ENCODE measurements at places on chromosomes 6 and 20.

DNA sequence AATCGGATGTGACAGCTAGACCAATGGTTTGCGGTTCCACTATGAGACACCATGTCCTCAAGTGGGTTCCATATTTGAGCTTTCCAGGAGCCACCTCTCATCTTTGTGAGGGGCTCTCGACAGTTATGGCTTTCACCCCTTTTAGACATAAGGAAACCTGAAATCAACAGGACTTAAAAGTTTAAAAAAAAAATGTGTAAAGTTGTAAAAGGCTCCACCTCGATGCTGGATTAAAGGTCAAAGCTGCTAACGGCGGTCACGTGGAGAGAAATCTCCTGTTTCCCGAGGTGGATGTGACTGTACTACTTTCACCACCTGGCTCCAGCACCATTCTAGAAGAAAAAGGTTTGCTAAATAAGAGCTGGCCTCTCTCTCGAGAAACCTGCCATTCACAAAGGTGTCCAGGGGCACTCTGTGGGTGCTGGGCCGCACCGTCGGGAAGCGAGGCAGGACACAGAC lies 542 bp downstream of the ATP5F1E start:
- peak overlapping the region; percentile 62 for H3K4me3 ChIP-seq
- peaks cover 21% of the 10 kb centered on the region for H3K36me3 ChIP-seq
- peaks cover 44% of the 10 kb centered on the region for H3K4me1 ChIP-seq
- H3K27me3 ChIP-seq: no peaks in the 10 kb centered on the region
- DNase-seq: no peak

DNA sequence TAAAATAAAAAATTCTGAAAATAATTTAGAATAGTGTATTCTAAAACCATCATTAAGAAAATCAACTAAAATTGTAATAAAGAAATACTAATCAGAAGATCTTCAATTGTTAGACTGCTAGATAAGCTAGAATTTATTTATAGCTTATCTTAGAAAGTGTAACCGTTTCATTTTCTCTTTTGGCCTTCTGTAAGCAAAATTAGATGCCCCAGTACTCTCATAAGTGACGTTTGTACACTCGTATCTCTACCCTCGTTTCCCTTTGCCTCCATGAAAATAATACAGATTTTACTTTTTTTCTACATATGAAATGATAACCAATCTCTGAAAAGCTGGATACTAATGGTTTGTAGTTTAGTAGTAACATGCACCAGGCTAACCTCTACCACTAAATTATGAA lies 19.8 kb downstream of the DSE start:
- no peak for DNase-seq
- no peak overlapping the region for H3K4me3 ChIP-seq
- H3K4me1 ChIP-seq: peaks cover 8% of the 10 kb centered on the region
- H3K36me3 ChIP-seq: no peaks in the 10 kb centered on the region
- H3K27ac ChIP-seq: no peak overlapping the region
- no peaks in the 10 kb centered on the region for H3K27me3 ChIP-seq

- DNase-seq: no peak
- H3K27me3 ChIP-seq: no peaks in the 10 kb centered on the region
- no peaks in the 10 kb centered on the region for H3K4me1 ChIP-seq
- H3K4me3 ChIP-seq: no peak overlapping the region
- H3K27ac ChIP-seq: no peak overlapping the region
Observed at GRCh38 chr20:24129641-24130040, 141.1 kb upstream of the GGTLC1 start.

DNA sequence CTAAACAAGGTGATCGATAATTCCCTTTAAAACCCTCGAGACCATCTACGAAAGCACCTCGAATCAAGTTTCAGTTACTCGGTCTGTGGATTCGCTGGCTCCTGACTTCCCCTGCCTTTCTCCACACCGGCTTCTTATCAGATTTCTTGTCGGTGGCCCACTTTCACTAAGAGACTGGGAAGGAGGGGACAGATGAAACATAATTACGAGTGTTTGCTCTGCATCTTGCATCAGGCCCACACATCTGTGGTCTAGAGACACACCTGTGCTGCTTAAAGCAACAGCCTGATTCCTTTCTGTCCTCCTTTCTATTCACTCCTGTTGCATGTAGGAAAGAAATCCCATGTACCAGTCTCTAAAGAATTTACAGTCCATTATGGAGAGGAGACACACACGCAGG lies 37.7 kb downstream of the INSM1 start:
- H3K4me3 ChIP-seq: no peak overlapping the region
- no peaks in the 10 kb centered on the region for H3K4me1 ChIP-seq
- no peak for DNase-seq
- no peaks in the 10 kb centered on the region for H3K27me3 ChIP-seq
- H3K27ac ChIP-seq: no peak overlapping the region
- H3K36me3 ChIP-seq: peaks cover 11% of the 10 kb centered on the region

- no peaks in the 10 kb centered on the region for H3K4me1 ChIP-seq
- no peak for DNase-seq
- H3K27ac ChIP-seq: no peak overlapping the region
- H3K4me3 ChIP-seq: no peak overlapping the region
- no peaks in the 10 kb centered on the region for H3K27me3 ChIP-seq
Observed at GRCh38 chr20:45456632-45457031, 12.9 kb upstream of the WFDC2 start.

DNA sequence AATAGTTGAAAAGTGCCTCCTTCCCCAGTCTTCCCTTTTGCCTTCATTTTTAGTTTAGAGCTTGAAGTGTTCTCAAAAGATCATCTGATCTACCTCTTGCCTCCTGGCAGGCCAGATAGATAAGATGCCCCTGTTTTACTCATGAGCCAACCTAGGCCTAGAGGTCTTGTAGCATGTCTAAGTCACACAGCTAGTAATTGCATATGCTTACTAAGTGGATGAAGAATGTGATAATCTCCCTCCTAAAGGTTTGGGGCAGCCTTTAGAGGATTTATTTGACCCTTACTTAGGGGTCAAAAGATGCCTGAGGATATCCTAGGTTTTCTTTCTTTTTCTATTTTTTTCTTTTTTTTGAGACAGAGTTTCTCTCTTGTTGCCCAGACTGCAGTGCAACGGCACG lies 2.1 kb downstream of the C6orf141 start:
- H3K36me3 ChIP-seq: no peaks in the 10 kb centered on the region
- no peak overlapping the region for H3K27ac ChIP-seq
- DNase-seq: no peak
- no peak overlapping the region for H3K4me3 ChIP-seq

- no peak overlapping the region for H3K4me3 ChIP-seq
- no peaks in the 10 kb centered on the region for H3K27me3 ChIP-seq
- DNase-seq: no peak
- no peaks in the 10 kb centered on the region for H3K36me3 ChIP-seq
- no peaks in the 10 kb centered on the region for H3K4me1 ChIP-seq
- no peak overlapping the region for H3K27ac ChIP-seq
Observed at GRCh38 chr20:60695226-60696000, 556.6 kb upstream of the CDH4 start.

DNA sequence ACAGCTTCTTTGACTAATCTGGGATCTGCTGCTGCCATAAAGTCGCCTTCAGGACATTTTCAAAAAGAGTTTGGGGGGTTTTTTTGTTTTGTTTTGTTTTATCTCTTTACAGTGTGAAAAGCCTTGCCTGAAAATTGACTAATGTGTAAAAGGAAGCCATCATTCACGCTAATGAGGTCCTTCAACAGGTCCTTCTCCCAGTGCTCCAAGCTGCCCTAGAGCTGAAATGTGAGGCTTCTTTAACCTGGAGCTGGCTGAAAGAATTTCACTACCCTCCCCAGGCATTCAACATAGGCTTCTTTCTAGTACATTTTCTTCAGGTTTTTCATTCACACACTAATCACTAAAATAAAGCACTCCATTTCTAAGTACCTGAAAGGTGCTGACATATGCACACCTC lies 145.1 kb upstream of the PRDM1 start:
- H3K27ac ChIP-seq: no peak overlapping the region
- no peak overlapping the region for H3K4me3 ChIP-seq
- H3K27me3 ChIP-seq: no peaks in the 10 kb centered on the region
- no peaks in the 10 kb centered on the region for H3K4me1 ChIP-seq
- no peak for DNase-seq
- H3K36me3 ChIP-seq: no peaks in the 10 kb centered on the region

DNA sequence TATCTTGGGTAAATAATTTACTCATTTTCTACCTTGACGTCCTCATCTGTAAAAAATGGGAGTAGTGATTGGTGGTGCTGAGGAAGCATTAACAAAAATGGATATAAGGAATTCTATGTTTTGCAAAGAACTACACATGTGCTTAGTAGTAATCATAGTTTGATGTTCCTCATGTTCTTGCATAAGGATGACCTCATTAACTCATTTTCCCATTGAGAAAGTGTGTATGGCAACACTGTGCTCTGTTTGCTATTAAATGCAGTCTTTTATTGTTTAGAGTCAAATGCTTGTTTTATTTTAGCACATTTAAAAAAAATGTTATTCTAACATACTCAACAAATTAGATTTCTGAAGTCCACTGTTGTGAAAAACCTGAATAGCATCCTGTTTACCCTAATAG lies 211.2 kb upstream of the RSPO3 start:
- H3K36me3 ChIP-seq: no peaks in the 10 kb centered on the region
- H3K4me1 ChIP-seq: no peaks in the 10 kb centered on the region

DNA sequence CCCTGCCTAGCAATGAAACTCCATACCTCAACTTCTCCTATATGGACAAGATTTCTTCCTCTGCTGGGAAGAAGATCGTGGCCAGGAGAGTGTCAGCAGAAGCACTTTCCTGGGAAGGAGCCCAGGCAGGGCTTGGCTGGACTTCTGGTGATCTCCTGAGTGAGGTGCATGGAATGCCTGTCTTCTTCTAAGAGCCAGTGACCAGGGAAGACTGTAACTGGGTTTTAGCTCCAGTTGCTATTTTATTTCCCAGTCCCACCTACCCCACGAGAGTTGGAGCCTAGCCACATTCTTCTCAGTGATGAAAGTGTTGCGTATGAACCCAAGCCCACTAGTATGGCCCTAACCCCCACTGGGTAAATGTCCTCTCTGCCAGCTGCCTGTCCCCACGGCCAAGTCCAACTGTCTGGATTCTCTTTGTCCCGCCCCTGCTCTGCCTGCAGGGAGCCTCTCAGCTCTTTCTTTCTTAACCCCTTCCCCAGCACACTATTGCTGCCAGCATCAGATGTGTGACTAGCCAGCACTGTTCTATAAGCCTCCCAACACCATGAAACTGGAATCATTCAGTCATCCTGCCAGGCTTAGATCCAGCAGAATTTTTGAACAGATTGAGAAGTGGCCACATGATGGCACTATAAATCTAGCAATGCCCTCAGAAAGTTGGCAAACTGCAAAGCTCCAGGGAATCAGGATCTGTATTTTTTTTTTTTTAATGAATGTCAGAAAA lies 69.8 kb upstream of the FAM184A start:
- no peaks in the 10 kb centered on the region for H3K36me3 ChIP-seq
- H3K4me1 ChIP-seq: no peaks in the 10 kb centered on the region
- no peak overlapping the region for H3K27ac ChIP-seq
- no peaks in the 10 kb centered on the region for H3K27me3 ChIP-seq
- DNase-seq: no peak

DNA sequence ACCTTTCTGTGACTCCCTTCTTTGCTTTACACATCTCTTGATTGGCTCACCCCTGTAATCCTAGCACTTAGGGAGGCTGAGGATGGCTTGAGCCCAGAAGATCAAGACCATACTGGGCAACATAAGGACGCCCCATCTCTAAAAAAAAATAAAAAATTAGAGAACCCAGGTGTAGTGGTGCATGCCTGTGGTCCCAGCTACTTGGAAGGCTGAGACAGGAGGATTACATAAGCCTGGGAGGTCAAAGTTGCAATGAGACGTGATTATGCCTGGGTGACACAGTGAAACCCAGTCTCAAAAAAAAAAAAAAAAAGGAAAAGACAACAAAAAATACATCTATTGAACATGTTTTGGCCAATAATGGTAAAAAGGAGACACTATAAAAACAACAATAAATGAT lies 37.8 kb downstream of the CHD6 start:
- H3K27ac ChIP-seq: no peak overlapping the region
- no peaks in the 10 kb centered on the region for H3K27me3 ChIP-seq
- no peaks in the 10 kb centered on the region for H3K36me3 ChIP-seq
- no peak overlapping the region for H3K4me3 ChIP-seq

DNA sequence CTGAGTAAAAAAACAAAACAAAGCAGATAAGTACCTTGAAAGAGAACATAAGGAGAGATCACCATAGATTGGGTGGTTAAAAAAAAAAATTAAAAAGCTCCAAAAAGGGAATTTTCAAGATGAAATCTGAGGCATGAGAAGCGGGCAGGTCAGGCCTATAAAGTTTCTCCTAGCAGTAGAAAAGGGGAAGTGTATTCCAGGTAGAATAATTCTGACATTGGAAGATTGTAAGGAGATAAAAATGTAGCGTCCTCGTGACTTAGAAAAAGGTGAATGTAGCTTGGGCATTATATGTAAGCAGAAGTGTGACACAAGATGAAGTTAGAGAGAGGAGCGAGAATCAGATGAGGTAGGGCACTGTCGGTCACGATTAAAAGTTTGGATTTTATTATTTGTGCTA lies 9.1 kb upstream of the ADGRB3 start:
- no peaks in the 10 kb centered on the region for H3K27me3 ChIP-seq
- H3K4me1 ChIP-seq: no peaks in the 10 kb centered on the region
